Pons (tissue), 1 donor: ENCODE measurements at places on chromosomes 3 and 15.

DNA sequence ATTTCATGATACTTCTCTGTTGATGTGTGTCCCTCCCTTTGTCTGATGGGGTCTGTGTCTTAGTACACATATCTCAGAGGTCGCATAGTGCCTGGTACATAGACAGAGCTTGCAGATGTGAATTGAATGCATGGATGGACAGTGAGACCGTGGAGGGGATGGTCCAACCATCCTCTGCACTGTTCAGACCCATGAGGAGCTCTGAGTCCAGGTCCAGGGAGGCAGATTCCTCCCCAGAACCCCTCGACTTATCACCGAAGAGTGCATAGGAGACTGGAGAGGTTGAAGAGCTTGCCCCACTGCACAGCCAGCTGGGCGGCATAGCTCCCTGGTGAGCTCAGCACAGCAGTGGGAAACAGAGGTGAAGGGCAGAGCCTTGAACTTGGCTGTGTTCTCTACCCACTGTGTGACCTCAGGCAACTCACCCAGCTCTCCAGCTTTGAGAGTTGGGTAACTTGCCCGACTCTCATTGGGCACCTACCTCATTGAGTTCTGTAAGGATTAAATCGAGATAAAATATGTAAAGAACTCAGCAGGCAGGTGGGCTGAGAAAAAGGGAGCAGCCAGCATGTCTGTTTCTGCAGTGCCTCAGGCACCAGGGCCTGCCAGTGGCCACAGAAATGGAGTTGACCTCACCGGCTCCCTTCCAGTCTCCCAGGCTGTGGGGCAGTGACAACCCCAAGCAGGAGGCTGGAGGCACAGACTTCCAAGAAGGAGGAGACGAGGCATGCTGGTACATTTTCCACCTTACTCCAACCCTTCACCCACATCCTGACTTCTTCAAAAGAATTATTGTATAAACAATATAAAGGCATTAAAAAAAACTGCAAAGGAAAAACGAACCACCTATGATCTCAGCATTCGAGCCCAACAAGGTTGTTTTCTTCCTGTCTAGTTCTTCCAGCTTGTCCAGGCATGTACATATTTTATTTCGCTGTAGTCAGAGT, 54.1 kb upstream of the TFRC start:
- DNase-seq: no peak

- DNase-seq: no peak
Measured at GRCh38 chr3:99534951-99535704, 103.3 kb upstream of the COL8A1 start.

GRCh38 chr3:43361077-43361476, 74.7 kb downstream of the SNRK start:
- DNase-seq: no peak

- DNase-seq: no peak
Measured at GRCh38 chr3:45443459-45443858, 55.1 kb downstream of the LARS2 start.

DNA sequence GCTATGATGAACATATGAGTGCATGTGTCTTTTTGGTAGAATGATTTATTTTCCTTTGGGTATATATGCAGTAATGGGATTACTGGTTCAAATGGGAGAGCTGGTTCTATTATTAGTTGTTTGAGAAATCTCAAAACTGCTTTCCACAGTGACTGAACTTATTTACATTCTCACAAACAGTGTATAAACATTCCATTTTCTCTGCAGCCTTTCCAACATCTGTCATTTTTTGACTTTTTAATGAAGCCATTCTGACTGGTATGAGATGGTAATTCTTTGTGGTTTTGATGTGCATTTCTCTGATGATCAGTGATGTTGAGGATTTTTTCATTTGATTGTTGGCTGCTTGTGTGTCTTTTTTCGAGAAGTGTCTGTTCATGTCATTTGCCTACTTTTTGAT, 1124.2 kb downstream of the NAALADL2 start:
- no peak for DNase-seq

- peak; percentile 71 for DNase-seq
Measured at GRCh38 chr15:64681424-64682024, 93.9 kb downstream of the RBPMS2 start.

DNA sequence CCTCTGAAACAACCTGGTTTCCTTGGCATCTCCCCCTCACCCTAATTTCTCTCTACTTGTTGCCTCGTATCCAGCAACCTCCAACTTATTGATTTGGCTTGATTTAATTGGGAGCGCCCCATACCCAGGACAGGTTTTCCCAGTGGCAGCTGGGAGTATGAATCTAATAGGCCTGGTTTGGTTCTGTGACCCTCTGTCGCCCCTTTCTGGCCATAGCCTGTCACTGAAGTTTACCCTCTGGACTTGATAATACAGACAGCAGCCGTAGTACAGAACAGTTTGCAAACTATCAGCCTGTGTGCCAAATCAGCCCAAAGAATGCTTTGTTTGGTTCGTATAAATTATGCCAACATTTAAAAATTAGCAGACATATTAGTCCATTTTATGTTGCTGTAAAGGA, 525.1 kb upstream of the GOLIM4 start:
- DNase-seq: peak; percentile 76

DNA sequence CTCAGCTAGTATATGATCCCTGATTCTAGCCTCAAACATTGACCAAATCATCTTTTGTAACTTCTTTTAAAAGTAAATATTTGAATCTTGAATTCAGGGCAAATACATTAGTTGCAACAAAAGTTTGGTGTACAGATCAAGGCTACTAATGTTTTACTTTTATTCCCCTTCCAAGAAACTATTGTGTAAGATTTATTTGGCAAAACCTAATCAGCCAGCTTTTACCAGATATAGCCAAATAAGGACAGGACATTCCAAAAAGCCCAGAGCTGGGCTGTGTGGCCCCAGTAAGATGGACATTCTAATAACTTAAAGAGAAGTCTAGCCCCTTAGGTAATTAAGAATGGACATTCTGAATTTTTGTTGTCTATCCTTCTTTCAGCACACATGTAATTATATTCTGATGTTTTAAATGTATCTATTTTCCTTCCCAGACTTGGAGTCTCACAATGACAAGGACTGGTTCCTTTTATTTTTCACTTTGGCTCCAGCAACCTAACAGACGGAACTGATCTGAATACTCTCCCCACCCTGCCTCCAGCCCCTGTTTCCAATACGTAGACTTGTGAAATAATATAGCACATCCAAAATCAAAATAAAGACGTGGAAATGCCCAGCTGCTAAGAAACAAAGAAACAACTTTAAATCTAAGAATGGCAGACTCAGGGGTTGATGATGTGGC, 48.1 kb downstream of the STARD5 start:
- DNase-seq: no peak

GRCh38 chr3:157051055-157051454, 108.9 kb downstream of the CCNL1 start:
- DNase-seq: no peak

- no peak for DNase-seq
Measured at GRCh38 chr3:149726716-149727407, 25.4 kb downstream of the COMMD2 start.

GRCh38 chr3:113744941-113745755, 901 bp downstream of the NAA50 start:
- peak; percentile 87 for DNase-seq

DNA sequence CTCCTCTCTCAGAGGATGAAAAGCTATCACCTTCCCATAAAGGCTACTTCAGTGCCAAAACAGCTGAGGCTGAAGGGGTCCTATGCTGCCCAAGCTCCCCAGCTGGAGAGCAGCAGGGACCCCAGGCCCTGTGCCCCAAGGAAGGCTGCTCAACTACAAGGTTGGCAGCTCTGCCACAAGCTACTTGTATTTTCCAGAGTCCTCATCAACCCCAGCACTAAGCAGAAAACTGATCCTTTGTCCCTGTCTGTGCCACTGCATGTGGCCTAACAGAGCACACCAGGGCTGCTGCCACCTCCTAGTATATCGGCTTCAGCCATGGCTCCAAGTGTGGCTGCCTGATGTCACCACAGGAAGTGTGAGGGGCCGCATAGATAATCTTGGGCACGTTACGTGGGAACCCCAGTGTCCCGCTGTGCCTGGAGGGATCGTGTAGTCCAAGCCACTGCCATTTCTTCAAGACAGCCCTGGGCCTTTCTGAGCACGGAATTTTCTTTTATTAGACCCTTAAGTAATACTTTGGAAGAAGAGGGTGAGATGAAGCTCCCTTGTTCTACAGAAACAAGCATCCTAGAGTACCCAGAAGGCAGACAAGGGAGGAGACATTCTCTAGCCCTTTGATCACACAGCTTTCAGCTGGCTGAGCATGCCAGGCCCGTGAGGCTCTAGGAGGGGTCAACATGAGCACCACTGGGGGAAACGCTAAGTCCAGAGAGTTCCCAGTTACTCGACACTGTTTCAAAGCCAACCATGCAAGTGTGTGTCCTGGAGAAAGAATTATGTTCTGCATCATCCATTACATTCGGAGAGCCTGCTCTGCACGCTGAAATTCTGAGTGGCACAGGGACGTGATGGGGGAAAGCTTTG, 60.7 kb downstream of the CAPN7 start:
- DNase-seq: no peak

- no peak for DNase-seq
Measured at GRCh38 chr3:197958346-197958745, 1.7 kb upstream of the LMLN start.

- no peak for DNase-seq
Measured at GRCh38 chr3:136120373-136121348, 75.5 kb downstream of the MSL2 start.

- no peak for DNase-seq
Measured at GRCh38 chr3:25481386-25481785, 53.3 kb downstream of the RARB start.

DNA sequence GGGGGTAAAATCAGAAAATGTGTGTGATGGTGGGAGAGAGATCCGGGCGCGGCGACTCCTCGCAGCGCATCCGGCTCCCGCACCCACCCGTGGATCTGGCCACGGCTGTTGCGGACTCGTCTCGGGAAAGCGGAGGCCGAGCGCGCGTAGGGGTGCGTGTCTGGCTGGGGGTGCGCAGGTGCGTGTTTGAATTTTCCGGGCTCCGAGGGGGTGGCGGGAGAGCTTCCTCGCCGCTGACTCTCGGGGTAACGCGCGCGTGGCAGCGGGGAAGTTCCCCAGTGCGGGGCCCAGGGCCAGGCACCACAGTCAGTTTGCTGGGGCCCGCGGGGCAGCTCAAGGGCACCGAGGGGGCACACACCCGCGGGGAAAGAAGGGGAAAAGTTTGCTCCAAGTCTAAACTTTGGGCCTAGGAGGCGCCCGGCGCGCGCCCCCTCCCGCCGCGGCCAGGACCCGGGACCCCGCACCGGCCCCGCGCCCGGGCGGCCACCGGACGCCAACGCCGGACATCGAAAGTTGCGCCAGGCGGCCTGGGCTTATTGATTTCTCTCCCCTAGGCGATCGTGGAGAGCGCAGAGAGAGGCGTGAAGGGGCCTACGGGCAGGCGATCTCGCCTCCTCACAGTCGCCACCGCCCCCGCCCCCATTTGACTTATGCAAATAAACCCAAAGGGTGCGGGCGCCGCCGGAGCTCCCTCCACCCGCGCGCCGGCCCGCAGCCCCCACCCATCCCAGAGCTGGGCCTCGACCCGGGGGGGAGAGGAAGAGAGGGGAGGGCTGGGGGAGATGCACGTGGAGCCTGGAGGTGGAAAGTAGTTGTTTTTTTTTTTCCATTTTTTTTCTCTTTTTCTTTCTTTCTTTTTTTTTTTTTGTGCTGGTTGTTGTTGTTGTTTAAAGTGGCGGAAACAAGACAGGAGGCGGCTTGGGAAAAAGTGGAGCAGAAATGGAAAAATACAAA, 639 bp downstream of the FOXP1 start:
- peak; percentile 44 for DNase-seq

- peak; percentile 77 for DNase-seq
Measured at GRCh38 chr15:22973286-22973685, 6.9 kb downstream of the CYFIP1 start.

GRCh38 chr15:63134245-63134985, 12.8 kb downstream of the LACTB start:
- no peak for DNase-seq

- peak; percentile 83 for DNase-seq
Measured at GRCh38 chr15:51647128-51647562, 24.6 kb upstream of the DMXL2 start.

GRCh38 chr3:27888562-27888961, 166.4 kb upstream of the EOMES start:
- no peak for DNase-seq
